ENCODE measurements at places on chromosomes 3 and 15.

GRCh38 chr3:119746423-119746822, 35.5 kb upstream of the NR1I2 start:
- DNase-seq = no peak

GRCh38 chr3:37863949-37864822, 2.5 kb downstream of the CTDSPL start:
- no peak for DNase-seq

GRCh38 chr3:56424885-56425284, 43.4 kb downstream of the ERC2 start:
- DNase-seq = no peak

- DNase-seq = no peak
Measured at GRCh38 chr3:47398228-47398627, 17.4 kb downstream of the PTPN23 start.

DNA sequence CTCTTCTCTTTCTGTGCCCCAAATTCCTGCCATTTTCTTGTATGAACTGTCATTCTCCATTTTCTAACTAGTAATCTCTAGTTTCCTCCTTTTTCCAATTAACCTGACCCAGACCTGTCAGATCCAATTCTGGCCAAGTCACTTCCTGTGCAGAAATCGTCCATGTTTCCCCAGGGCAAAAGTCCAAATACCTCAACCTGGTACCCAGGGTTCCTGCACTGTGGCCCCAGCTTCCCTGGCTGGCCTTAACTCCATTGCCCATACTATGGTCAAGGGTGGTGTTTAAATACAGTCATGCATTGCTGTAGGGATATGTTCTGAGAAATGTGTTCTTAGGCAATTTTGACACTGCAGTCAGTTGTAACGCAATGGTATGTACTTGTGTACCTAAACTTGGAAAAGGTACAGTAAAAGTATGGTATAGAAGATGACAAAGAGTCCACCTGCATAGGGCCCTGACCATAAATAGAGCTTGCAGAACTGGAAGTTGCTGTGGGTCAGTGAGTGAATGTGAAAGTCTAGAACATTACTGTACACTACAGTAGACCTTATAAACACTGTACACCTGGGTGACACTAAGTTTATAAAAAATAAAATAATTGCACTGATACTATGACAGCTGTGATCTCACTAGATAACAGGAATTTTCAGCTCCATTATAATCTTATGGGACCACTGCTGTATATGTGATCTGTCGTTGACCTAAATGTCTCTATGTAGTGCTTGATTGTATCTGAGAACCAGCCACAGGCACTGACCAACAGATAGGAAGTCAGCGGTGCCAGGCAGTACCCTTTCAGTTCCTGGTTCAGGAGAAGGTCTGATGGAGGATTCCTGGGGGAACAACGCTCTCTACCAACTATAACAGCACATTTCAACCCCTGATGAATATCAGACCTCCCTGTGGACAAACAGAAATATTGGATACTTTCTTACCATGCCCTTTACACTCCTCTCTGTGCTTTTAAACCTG, 336.1 kb upstream of the PROK2 start:
- DNase-seq = no peak

DNA sequence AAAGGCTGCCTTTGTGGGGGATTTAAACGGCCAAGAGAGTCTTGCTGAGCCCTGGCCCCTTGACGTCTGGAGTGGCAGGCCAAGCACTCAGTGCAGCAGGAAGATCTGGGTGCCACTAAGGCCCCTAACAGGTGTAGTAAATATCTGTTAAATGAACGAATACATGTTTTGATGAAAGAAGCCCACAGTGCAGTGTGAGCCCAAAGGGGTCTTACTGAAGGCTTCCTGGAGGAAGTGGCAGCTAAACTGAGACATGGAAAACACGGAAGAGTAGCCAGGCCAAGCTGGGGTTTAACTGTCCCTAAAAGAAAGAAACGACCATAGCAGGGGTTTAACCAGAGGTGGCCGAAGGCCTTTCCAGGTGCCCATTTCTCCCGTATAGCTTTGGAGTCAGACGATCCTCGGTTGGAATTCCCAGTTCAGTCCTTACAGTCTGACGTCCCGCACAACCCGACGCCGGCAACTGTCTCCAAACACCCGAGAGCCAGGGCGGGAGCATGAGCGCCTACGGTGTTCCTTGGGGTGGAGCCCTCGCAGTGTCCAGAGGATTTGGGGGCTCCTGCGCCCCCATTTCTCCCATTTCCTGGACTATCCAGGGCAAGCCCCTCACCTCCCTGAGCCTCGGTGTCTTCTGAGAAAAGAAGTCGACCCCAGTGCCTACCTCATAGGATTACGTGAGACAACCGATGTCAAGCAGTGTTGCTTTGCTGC, 910 bp upstream of the ABHD6 start:
- no peak for DNase-seq

DNA sequence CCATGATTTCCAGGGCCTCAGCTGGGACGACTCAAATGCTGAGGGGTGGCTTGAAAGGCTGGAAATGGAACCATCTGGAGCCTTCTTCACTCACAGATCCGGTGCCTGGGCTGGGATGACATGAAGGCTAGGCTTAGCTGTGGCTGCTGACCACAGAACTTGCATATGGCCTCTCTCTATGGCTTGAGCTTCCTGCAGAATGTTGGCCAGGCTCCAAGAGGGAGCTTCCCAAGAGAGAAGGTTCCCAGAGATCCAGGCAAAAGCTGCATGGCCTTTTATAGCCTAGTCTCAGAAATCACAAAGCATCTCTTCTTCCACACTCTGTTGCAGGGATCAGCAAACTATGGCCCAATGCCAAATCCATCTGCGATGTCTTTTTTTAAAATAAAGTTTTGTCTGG, 44.8 kb downstream of the GATM start:
- no peak for DNase-seq

GRCh38 chr3:58242340-58242739, 4.7 kb downstream of the ABHD6 start:
- no peak for DNase-seq

DNA sequence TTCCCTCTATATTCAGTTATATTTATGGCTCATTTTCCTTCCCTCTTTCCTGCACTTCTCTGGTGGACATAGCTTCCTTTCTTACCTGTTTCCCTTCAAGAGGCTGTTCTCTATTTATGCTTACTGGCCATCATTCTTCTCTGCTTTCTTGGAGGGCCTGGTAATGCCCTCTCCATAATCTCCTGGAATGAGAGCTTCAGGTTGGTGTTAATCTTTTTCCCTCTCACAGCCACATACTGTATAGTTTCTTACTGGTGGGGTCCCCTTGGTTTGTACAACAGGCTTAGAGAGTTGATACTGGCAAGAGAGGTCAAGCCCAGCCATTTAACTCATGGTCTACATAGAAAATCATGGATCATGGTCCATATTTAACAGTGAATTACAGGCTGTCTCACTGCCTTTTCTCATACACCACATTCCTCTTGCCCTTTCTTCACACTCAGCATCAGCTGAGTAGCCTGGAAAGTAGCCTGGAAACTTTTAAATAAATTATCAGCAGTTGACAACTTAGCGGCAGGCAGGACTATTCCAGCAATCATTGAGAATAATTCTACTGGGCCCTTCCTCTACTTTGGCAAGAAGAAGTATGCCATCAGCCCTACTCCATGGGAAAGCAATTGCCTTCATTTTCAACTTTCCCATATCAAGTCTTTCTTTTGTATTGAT, 38.0 kb upstream of the DPH6 start:
- DNase-seq = no peak

GRCh38 chr3:31312400-31312799, 220.3 kb upstream of the STT3B start:
- no peak for DNase-seq

DNA sequence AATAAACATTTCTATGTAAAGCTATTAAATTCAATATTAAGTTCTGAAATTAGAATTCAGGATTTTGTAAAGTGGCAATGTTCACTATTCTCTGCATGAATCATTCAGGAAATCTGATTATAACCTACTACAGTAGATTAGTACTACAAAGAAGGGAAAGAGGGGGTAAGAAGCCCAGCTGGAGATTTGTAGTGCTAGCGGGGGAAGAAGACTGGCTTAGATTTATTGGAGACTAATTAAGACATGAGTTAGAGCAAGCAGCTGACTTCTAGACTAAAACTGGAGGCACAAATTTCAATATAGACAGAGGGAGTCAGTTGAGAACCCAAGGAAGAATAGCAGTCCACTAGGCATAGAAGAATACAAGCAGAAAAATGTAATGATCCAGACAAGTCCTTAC, 55.8 kb upstream of the SETMAR start:
- no peak for DNase-seq

- DNase-seq = no peak
Measured at GRCh38 chr3:9241956-9242355, 7.5 kb downstream of the SRGAP3 start.

DNA sequence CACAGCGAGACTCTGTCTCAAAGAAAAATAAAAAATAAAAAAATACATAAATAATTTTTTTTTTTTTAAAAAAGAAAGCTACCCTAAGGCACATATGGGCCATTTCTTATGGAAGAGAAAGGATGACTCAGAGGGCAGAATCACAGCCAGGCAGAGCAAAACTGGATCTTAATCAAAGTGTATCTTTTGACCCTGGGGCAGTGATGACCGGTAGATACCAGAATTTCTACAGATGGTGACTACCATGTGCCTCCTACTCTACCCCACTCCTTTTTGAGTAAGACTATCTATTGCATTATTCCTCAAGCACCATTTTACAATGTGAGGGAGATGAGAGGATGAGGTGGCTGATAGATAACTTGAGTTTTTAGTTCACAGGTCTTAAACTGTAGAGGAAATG, 26.0 kb downstream of the TARS3 start:
- DNase-seq = no peak
